ENCODE measurements at places on chromosomes 3 and 15. TPM values are rescaled to one million over a fixed set of nuclear protein-coding genes. Genes with fewer than 3 reads are reported as not detected.

GRCh38 chr15:23629234-23629805, 18.3 kb downstream of the MAGEL2 start:
- H3K4me1 ChIP-seq = no peaks in the 10 kb centered on the region
- no peak overlapping the region for H3K4me3 ChIP-seq
- H3K36me3 ChIP-seq = no peaks in the 10 kb centered on the region
- DNase-seq = no peak
- H3K27ac ChIP-seq = no peak overlapping the region

GRCh38 chr3:126356373-126357264, 589 bp downstream of the KLF15 start:
- H3K27me3 ChIP-seq = peaks cover 38% of the 10 kb centered on the region
- no peaks in the 10 kb centered on the region for H3K36me3 ChIP-seq
- H3K4me3 ChIP-seq = peak overlapping the region; percentile 71
- H3K27ac ChIP-seq = no peak overlapping the region
- DNase-seq = peak; percentile 24

DNA sequence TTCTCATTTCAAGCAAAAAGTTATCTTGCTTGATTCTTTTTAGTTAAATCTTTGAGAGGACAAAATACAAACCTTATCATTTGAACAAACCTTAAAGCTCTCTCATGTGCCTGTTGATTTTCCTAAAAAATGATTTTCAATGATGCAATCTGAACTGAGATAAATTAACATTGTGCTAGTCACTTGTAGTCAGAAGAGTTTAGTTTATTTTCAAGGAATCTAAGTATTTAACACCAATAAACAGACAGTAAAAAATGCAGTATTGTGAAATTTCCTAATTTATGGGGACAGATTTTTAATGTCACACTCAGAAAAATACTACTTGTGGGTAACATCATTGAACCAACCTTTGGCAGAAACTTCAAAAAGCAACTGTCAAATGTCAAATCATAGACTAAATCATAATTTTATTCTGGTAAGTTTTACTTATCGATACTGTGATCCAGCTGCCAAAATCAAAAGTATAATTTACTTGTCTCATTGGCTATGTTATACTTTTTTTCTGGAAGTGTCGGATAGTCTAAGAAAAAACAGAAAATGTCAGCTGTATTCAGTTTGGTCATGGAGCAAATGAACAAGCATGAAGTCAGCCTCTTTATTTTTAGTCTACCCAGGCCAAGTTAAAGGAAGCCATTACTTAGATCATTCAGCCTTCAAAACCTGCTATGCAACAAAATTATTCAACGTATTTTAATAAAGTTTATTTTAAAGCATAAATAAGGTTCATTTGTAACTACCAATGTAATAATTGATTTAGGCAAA, 52.4 kb upstream of the FNDC3B start:
- peaks cover 4% of the 10 kb centered on the region for H3K27me3 ChIP-seq
- H3K4me3 ChIP-seq = no peak overlapping the region

- H3K27ac ChIP-seq = no peak overlapping the region
- no peaks in the 10 kb centered on the region for H3K36me3 ChIP-seq
- no peak for DNase-seq
- no peaks in the 10 kb centered on the region for H3K4me1 ChIP-seq
Observed at GRCh38 chr3:40793730-40794129, 269.0 kb downstream of the ZNF621 start.

- peaks cover 18% of the 10 kb centered on the region for H3K36me3 ChIP-seq
- H3K27ac ChIP-seq = no peak overlapping the region
- DNase-seq = no peak
- no peak overlapping the region for H3K4me3 ChIP-seq
Observed at GRCh38 chr3:136617198-136617597, 135.0 kb downstream of the STAG1 start.

DNA sequence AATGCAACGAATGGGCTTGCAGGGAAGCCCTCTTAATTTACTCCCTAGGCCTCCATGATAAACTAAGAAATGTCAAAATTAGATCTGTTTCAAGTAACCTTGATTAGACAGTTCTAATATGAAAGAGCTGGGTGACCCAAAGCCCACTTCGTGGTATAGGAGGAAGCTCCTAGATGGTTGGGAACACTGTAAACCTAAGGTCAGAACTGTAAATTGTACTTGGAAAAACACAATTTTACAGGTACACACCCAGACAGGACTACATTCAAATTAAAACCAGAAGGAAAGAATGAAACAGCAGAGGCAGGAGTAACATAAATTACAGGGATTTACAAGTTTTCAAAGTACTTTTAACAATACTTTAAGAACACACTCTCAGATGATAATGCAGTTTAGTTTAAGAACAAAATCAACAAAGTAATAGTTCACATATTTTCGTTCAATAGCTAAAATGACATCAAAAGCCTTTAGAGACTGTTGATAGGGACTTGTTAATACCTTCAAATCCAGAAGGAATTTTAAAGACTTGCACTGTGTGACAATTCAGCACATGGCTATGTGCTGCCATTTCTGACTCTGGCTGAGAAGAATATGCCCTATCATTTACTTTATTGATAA, 18.4 kb downstream of the ISL2 start:
- no peaks in the 10 kb centered on the region for H3K27me3 ChIP-seq
- no peak overlapping the region for H3K27ac ChIP-seq
- H3K4me1 ChIP-seq = no peaks in the 10 kb centered on the region
- H3K36me3 ChIP-seq = no peaks in the 10 kb centered on the region

The CHRD gene
- 0.23 TPM for total RNA-seq

The CSTA gene
- total RNA-seq = not detected
